ENCODE measurements at places on chromosomes 13 and 19.

GRCh38 chr19:18972851-18973250, 31.8 kb upstream of the HOMER3 start:
- no peak for DNase-seq

DNA sequence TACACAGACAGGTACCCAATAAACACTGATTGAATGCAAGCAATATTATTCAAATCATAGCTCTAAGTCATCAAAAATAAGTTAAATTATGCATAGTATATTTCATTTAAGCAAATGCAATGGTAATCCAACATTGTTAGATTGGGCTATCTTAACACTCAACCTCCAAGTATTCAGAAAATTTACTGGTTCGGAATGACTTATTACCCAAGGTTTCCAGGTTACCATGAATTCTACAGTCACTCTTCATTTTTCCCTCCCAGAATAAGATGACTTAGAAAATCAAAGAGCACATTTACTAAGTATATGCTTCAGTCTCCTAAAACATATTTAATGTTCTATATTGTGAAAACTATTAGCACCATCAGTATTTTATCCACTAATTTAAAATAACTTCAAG, 6.0 kb downstream of the UBL3 start:
- no peak for DNase-seq

DNA sequence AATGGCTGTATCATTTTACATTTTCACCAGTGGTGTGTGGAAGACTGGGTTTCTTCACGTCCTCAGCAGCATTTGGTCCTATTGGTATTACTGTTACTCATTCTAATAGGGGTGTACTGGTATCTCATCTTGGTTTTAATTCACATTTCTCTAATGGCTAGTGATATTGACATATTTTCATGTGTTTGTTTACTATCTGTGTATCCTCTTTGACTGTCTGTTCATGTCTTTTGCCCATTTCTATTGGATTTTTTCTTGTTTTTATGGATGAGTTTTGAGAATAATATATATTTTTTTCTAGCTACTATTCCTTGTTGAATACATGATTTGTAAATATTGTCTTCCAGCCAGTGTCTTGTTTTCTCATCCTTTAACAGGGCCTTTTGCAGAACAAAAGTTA, 13.8 kb downstream of the IFNL2 start:
- no peak for DNase-seq

- DNase-seq, result no peak
Observed at GRCh38 chr13:42367831-42368230, 95.9 kb downstream of the AKAP11 start.

GRCh38 chr13:106714271-106714982, 146.5 kb upstream of the ARGLU1 start:
- no peak for DNase-seq

GRCh38 chr13:113863524-113864272, at the start of gene GAS6:
GAS6 (minus strand) TSS chr13:113864076; CDS start chr13:113863920, 156 bp downstream.
- DNase-seq, result peak; percentile 2

GRCh38 chr13:109454167-109454917, 332.0 kb downstream of the IRS2 start:
- no peak for DNase-seq

GRCh38 chr19:42422901-42423461, 4.2 kb downstream of the LIPE start:
- no peak for DNase-seq

DNA sequence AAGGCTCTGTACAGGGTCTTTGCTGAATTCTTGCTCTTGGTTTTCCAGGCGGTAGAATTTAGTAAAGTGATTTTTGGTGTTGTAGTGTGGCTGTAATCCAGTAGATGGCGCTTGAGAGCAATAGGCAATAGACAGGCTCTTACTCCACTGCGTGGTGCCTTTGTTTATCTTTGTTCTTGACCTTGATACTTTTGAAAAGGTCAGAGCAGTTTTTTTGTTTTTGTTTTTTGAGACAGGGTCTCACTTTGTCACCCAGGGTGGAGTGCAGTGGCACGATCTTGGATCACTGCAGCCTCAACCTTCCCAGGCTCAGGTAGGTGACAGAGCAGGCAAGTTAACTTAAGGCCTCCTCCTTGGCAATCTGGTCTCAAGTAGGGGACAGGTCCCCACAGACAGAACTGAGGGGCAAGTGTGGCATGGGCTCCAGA, 12.2 kb upstream of the LILRA5 start:
- DNase-seq, result peak; percentile 4

- no peak for DNase-seq
Observed at GRCh38 chr13:30857636-30858035, 48.4 kb upstream of the MEDAG start.

GRCh38 chr19:6828698-6829633, 56.5 kb downstream of the VAV1 start:
- no peak for DNase-seq

DNA sequence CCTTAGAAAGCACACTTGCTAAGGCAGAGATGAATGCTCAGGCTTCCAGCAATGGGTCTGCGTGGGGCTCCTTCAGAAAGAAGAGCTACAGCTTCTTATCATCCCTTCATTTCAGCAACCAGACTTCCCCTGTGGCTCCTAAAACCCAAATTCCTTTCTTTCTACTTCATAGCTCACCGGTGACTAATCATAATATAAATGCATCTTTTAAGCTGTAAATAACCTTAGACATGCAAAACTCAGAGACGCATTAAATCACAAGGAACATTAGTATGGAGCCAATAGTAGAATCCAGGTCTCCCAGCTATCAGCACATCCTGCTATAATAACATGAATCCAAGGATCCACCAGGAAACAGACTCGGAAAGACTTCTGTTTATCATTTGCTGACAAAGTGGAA, 375.6 kb downstream of the COG6 start:
- DNase-seq, result no peak

GRCh38 chr19:51410950-51411748, 6.3 kb downstream of the SIGLEC10 start:
- no peak for DNase-seq

- DNase-seq, result no peak
Observed at GRCh38 chr13:36910545-36910944, 9.5 kb downstream of the SMAD9 start.

- DNase-seq, result no peak
Observed at GRCh38 chr19:41431426-41432386, 4.5 kb upstream of the B3GNT8 start.

- no peak for DNase-seq
Observed at GRCh38 chr19:6527893-6528543, 2.8 kb upstream of the TNFSF9 start.

DNA sequence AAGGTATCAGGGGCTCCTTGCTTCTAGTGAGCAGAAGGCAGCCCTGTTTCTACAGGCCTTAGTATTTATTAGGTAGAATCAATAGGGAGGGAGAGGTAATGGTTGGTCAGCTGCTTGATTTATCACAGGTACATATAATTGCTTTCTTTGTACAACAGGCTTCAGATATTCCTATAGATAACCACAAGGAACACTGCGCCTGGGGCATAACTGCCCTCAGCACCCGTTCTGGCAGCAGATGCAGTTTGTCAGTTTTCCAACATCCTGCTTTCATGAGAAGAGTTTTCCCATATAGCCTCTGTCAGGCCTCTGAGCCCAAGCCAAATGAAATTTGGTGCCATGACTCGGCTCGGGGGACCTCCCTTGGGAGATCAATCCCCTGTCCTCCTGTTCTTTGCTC, 12.4 kb upstream of the ZNF486 start:
- no peak for DNase-seq

- DNase-seq, result peak; percentile 30
Observed at GRCh38 chr19:19185853-19186740, 5.9 kb downstream of the BORCS8 start.

DNA sequence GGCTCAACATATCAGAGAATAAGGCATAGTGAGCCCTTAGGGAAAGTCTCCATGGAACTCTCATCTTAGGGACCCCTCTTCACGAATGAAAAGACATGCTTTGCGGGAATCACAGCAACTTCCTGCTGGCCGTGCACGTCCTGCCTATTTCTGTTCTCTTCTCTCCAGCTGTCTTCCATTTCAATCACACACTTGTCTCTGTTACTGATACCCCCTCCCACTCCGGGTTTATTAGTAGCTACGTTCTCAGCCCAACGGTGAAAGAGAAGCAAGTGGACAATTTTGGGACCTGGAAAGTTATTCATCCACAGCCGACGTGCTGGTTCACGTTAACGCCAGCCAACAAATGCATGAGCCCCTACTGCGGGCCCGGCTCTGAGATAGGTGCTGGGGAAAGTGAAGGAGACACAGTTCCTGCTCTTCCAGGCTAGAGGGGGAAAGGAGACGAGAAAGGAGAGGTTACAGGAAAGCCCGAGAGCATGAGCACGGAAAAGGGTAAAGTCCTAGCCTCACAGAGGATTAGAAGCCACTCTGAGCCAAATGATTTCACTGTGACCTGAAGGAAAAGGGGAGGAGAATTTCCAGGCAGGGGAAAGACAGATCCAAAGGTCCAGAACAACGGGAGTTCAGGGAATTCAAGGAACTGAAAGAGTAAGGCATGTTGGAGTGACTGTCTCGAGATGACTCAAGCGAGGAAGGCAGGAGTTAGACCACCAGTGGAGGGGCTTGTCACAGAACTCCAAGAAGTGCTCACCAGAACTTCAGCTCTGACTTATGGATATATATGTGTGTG, 81.8 kb upstream of the CLDN10 start:
- DNase-seq, result no peak

- DNase-seq, result no peak
Observed at GRCh38 chr19:52648336-52649016, 10.3 kb upstream of the ZNF83 start.

DNA sequence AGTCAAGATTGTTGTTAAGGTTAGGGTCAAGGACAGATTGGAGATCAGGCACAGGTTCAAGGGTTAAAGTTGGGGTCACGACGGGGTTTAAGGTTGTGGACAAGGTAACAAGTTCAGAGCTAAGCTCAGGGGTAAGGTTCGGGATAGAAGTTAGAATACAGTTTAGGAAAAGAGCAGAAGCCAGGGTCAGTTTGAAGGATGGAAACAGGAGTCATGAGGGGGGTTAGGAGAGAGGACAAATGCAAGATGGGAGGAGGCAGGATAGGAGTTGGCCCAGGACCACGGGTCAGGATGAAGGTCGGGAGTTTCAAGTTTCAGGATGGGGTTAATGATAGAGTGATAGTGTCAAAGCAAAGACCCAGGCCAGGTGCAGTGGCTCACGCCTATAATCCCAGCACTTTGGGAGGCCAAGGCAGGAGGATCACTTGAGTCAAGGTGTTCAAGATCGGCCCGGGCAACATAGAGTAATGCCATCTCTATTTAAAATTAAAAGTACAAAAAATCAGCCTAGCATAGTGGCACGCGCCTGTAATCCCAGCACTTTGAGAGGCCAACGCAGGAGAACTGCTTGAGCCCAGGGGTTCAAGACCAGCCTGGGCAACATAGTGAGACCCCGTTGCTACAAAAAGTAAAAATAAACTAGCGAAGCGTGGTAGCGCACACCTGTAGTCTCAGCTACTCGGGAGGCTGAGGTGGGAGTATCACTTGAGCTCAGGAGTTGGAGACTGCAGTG, 7.7 kb downstream of the NPHS1 start:
- no peak for DNase-seq

DNA sequence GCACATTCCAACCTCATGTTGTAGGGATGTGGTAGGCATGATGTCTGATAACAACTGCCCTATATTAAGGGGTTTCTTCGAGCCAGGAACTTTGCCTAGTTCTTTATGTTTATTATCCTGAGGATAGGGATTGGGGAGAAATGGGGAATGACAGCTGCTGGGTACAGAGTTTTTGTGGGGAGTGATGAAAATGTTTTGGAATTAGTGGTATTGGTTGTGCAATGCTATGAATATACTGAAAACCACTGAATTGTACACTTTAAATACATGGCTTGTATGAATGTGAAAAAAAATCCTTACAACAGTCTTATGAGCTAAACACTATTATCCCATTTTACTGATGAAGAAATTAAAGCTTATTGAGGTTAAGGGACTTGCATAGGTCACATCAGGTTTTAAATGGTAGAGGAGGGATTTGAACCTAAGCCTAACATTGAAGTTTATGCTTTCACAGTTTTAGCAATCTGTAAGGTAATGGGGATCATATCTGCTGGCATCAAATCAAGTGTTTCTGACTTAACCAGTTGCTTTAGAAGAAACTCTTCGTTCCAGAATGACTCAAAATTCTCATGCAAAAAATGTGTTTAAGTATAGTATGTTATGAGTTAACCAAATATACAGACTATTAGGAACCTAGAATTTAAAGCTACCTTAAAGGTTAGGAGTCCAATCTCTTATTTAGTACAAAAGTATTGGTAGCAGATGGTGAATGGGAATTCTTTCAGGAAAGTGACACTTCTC, 61.4 kb downstream of the ERCC5 start:
- no peak for DNase-seq

DNA sequence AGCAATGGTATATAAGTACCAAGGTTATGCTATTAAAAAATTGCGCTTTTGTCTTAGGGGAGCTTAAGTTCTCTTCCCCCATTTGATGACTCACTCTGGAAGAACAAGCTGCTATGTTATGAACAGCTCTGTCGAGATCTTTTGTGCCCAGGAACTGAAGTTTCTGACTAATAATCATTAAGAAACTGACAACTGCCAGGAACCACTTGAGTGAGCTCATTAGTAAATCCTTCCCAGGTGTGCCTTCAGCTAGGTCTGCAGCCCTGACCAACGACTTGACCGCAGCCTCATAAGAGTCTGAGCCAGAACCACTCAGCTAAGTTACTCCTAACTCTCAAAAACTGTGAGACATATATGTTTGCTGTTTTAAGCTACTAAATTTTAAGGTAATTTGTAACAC, 147.8 kb downstream of the SLITRK6 start:
- DNase-seq, result no peak

DNA sequence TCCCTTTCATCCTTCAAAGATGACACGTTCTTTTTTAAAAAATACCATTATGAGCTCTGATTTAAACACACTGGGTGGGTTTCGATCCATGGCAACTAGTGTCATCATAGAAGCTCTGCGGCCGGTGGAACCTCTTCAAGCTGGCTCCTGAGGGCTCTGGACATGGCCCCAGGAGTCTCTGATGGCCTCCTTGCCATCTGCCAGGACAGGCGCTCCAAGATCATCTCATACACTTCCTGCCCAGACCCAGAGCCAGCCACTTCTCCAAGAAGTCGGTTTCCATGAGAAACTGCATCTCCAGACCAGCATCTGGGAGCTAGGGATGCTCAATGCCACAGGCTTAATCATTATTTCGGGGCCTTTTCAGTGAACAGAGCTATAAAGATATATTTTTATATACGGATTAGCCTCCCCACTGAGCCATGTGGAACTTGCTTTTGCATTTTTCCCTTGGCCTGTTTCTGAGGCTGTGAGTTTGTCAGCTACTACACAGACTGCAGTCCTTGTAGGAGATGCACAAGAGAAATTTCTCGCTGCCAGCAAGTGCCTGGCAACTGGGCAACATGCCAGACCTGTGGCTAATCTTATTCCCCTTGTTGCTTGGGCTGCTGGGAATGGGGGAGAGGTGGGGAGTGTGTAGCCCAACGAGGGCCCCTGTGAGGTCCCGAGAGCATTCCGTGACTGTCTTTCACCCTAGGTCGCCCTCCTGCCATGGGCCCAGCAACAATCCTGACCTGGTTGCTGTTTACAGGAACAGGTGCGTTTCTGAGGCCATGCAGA, 15.9 kb downstream of the SUGP1 start:
- no peak for DNase-seq

Measured in NCI-H1436 (cell line).